Activated CD4-positive, alpha-beta T cell treated with anti-CD3 and anti-CD28 coated beads, Interleukin-2, Interleukin-6, amounts not matched to agents 100 ng/mL and 50 ng/mL, durations not matched to agents 16 hours and 8 hours (primary cell): ENCODE measurements at places on chromosomes 16 and 17.
A peak's percentile ranks its signal among the peaks of the same experiment; 100 is the strongest.

DNA sequence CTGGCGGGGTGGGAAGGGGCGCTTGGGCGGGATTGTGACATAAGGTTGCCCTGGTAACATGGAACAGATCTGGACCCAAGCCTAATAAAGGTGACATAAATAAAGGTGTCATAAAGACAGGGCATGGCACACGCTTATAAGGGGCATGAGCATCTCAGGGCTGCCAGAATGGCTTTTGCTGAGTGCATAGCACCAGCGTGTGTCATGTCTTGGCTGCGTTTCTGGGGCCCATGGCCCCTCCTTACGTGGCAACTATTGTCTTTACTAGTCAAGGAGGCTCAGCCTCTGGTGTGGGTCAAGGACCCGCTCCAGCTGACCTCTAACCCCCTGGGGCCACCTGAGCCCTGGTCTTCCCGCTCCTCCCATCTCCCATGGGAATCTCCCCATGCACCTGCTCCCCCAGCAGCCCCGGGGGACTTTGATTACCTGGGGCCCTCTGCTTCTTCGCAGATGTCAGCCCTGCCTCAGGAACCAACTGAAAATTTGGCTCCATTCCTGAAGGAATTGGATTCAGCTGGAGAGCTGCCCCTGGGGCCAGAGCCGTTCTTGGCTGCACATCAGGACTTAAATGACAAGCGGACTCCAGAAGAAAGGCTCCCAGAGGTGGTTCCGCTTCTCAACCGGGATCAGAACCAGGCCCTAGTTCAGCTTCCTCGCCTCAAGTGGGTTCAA, 13.9 kb downstream of the LRRC37B start:
- DNase-seq: no peak

DNA sequence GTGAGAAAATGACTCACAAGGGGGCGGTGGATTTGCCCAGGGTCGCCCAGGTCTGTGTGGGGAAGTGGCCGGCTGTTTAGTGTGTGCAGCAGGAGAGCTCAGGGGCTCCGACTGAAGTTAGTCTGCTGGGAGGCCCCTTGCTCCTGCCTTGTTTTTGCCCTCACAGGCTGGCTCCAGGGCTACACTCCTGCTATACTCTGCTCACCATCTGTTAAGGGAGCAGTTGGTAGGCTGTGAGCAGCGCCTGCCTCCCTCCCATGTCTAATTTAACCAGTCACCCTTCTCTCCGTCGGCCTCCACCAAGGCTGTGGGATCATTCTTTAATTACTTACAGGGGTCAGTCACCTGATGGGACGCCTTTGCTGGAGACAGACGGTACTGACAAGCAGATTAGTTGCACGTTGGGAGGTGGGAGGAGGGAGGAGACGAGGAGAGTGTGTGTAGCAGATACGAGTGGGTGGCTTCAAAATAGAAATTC, 35.5 kb downstream of the KSR1 start:
- no peak for DNase-seq

- DNase-seq: no peak
These were observed 25.1 kb downstream of the STAT5B start for GRCh38 chr17:42251115-42251514.

DNA sequence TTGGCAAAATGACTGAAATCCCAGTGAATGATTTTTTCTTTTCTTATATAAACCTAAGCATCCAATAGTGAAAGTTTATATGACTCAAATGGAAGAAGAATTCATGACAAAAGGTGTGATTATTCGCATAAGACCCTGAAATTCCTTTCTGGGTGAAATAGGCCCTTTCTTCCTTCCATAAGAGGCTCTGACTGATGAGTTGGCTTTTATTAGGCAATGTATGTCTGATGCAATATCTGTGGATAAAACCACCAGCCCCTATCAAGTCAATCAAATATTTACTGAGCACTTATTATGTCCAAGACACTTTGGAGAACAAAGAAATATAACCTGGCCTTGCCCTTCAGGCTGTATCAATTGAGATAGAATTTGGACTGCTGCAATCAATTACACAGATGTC, 316.6 kb downstream of the CDH13 start:
- no peak for DNase-seq

DNA sequence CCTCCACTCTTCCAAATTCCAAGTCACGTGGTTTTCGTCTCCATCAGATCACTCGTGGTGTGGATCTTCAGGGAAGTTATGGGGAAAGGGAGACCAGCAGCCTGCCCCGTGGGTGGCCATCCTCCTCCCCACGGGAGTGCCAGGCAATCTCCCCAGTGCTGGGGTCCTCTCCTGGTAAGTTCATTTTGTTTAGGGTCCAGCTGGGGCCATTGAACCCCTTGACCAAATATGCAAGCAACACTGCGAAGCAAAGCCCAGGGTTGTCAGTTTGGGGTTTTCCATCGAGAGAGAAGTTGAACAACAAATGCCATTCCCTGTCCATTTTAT, 4.1 kb upstream of the LCMT1 start:
- no peak for DNase-seq

DNA sequence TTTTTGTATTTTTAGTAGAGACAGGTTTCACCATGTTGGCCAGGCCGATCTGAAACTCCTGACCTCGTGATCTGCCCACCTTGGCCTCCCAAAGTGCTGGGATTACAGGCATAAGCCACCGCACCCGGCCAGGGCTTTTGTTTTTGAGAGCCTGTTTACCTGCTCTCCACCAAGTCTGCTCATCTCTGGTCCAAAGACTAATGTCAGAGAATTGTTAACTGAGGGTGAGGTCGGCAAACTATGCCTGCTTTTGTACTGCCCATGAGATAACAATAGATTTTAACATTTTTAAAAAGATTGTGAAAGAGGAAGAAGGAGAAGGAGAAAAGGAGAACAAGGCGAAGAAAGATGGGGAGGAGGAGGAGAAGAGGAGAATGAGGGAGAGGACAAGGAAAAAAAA, 26.0 kb downstream of the TMEM238L start:
- no peak for DNase-seq

GRCh38 chr16:68234188-68235107, 1.5 kb downstream of the ESRP2 start:
- DNase-seq: no peak

GRCh38 chr17:67620636-67621035, 97.1 kb upstream of the NOL11 start:
- DNase-seq: no peak

DNA sequence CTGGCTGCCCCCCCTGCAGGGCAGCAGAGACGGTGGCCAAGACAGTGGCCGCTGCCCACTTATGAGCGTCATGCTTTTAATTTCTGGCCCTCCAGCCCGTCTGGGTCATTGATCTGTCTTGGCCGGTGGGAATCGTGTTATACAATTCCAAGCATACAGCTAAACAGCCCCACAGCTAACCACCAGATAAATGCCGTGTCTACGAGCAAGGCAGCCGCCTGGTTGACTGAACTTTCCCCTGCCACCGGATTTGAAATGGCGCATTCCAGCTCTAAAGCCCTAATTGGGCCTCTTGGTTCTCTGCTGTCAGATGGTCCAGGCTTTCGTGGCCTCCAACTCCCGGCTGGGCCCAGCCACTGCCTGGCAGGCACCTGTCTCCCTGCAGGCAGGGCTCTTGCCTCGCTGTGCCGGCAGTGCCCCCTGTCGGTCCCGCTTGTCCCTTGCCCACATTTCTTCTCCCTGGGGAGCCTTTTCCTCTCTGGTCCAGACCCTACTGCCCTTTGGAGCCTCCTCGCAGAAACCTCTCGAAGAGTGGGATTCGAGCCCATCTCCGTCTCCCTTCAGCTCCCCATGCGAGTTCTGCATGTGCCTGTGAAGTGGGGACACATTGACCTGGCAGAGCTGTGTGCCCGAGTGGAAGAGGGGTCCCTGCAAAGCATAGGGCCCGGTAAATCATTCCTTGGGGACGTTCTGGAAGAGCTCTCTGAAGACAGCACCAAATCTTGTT, 1.8 kb upstream of the RBFOX3 start:
- peak; percentile 75 for DNase-seq
